ENCODE measurements at places on chromosomes 13 and 19. TPM values are rescaled to one million over a fixed set of nuclear protein-coding genes. Genes with fewer than 3 reads are reported as not detected.

The RINL gene
- total RNA-seq = 4.8 TPM

The ZNF90 gene
- total RNA-seq = 113 TPM

The CEBPA gene
- total RNA-seq = 2.1 TPM

The GRAMD1A gene
- total RNA-seq = 120 TPM

The THSD1 gene
- total RNA-seq = 0.48 TPM

The HCST gene
- 1.3 TPM for total RNA-seq

The C19orf85 gene
- total RNA-seq = 0.29 TPM

The PSPN gene
- total RNA-seq = 1.8 TPM

The ANGPTL8 gene
- not detected for total RNA-seq

The CD209 gene
- not detected for total RNA-seq

The FGF21 gene
- total RNA-seq = not detected

The ZNF302 gene
- 10.8 TPM for total RNA-seq

The PRX gene
- total RNA-seq = 3.3 TPM

The RDH8 gene
- total RNA-seq = not detected

The MPND gene
- 43.2 TPM for total RNA-seq

The SLAIN1 gene
- total RNA-seq = 28.7 TPM

The APC2 gene
- 0.57 TPM for total RNA-seq

The HPN gene
- 47.1 TPM for total RNA-seq

The SPRY2 gene
- 92.6 TPM for total RNA-seq

The ZNF44 gene
- total RNA-seq = 8.2 TPM

The AKAP8 gene
- 26.1 TPM for total RNA-seq

The MBD3L2B gene
- total RNA-seq = not detected

The MED4 gene
- total RNA-seq = 55.1 TPM

The ZNF701 gene
- total RNA-seq = 42.0 TPM

The MEF2B gene
- total RNA-seq = 1.2 TPM

The TSSK6 gene
- 5.5 TPM for total RNA-seq

The CYP4F12 gene
- not detected for total RNA-seq

The BICRA gene
- 30.0 TPM for total RNA-seq

The CLEC17A gene
- total RNA-seq = not detected

The ZSCAN5A gene
- 13.4 TPM for total RNA-seq

The RASL11A gene
- 1.1 TPM for total RNA-seq

The WASF3 gene
- total RNA-seq = 20.5 TPM

The ZNF420 gene
- 11.2 TPM for total RNA-seq

The ZNF600 gene
- 13.8 TPM for total RNA-seq

The ZNF534 gene
- 0.62 TPM for total RNA-seq

The ZNF709 gene
- total RNA-seq = 4.2 TPM

The NLRP7 gene
- 1.1 TPM for total RNA-seq

Measured in endodermal cell (in vitro differentiated cells).